Heart left ventricle (tissue), 16 donors: ENCODE measurements at places on chromosomes 3 and 15. TPM values are rescaled to one million over a fixed set of nuclear protein-coding genes. Genes with fewer than 3 reads are reported as not detected.

GRCh38 chr3:36700537-36701248, 63.7 kb downstream of the DCLK3 start:
- peak; percentile 50 for DNase-seq

GRCh38 chr15:31457631-31458526, 131.2 kb downstream of the KLF13 start:
- DNase-seq = no peak

- DNase-seq = no peak
Measured at GRCh38 chr15:76282465-76282864, 28.8 kb downstream of the ETFA start.

GRCh38 chr15:51499379-51499976, 123.1 kb downstream of the DMXL2 start:
- no peak for DNase-seq

BCL2A1 gene
- 1.2 TPM for polyA plus RNA-seq

GRCh38 chr15:85047271-85047948, 65.8 kb downstream of the PDE8A start:
- DNase-seq = peak; percentile 81

NTRK3 gene
- polyA plus RNA-seq = 2.4 TPM

- DNase-seq = no peak
Measured at GRCh38 chr3:143957453-143957852, 14.2 kb upstream of the DIPK2A start.

DNA sequence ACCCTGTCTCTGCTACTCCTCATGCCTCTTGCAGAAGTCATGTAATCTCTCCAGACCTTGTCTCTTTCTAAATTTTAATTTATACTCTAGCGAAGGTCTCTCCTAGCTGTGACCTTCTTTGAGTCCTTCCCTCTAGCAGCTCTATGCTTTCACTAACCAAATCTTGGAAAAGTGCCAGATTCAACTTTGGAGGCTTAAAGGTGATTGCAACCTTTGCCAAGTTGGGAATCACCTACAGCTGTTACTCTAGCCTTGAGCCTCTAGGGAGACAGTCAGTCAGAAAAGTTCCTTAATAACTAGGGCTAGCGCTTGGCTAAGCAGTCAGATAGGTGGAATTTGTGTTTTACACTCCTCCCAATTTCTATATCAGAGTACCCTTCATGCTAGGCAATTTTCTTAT, 46.1 kb upstream of the ABI3BP start:
- DNase-seq = no peak

CCDC13 gene
- 0.53 TPM for polyA plus RNA-seq
